GM23248 (cell line): ENCODE measurements at places on chromosomes 3 and 15.
A peak's percentile ranks its signal among the peaks of the same experiment; 100 is the strongest.

DNA sequence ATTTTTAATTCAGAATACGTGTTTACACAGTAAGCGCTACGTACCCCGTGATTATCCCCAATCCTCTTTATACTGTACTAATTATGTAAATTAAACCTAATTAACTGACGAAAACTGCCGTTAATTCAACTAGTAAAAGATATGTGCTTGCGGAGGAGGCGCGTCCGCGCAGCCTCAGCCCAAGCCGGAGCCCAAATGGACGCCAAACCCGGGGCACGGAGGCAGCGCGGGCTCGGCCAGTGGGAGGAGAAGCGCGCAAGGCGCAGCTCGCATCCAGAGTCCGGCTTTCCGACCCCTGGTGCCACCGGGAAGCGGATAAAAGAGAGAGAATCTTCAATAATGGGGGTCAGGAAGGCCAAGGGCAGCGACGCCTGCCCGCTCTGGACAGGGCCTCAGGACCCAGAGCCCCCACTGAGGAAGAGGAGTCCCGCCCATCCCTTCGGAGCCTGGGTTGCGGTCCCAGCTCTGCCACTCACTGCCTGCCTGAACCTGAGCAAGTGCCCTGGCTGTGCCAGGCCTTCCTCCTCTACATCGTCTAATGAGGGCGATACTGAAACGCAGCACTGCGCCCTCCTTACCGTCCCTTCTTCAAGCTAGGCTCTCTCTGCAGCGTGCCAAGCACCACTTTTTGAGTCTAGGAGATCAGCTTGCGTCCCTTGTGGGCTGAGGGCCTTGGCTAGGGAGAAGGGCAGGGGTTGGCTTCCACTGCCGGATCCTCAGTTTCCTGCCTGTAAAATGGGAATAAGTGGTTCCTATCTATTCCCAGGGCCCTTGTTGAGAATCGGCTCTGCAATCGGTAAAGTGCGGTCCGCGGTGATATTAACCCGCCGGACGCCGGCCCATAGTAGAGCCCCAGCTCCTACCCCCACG is 5.0 kb upstream of the SKOR1 start:
- H3K27ac ChIP-seq: no peak overlapping the region
- no peak for DNase-seq
- H3K4me1 ChIP-seq: no peaks in the 10 kb centered on the region
- no peak overlapping the region for H3K4me3 ChIP-seq

- peaks cover 36% of the 10 kb centered on the region for H3K4me1 ChIP-seq
- no peaks in the 10 kb centered on the region for H3K27me3 ChIP-seq
- peak; percentile 76 for DNase-seq
- peak overlapping the region; percentile 50 for H3K27ac ChIP-seq
- H3K4me3 ChIP-seq: no peak overlapping the region
Observed at GRCh38 chr3:151864423-151865101, 8.9 kb upstream of the SUCNR1 start.

GRCh38 chr3:56054844-56055243 is 413.4 kb downstream of the ERC2 start:
- no peaks in the 10 kb centered on the region; the same call in 1 of the 2 replicates for H3K27me3 ChIP-seq
- DNase-seq: no peak
- no peaks in the 10 kb centered on the region for H3K4me1 ChIP-seq
- no peak overlapping the region for H3K27ac ChIP-seq

DNA sequence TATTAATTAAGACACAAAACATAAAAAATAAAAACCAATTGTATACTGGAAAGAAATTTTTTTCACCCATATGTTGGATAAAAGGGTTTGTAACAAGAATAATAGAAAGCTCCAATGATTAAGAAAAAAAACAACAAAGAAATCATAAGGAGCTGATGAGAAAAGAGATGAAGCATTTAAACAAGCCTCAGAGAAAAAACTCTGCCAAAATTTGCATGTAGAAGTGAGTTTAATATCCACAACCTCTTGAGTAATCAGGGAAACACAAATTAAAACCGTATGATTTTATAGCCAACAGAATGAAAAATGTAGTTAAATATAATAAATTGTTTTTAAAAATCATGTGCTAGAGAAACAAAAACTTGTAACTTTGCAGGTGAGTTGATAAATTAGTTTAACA is 192.9 kb downstream of the BCHE start:
- H3K27me3 ChIP-seq: no peaks in the 10 kb centered on the region
- no peak overlapping the region for H3K27ac ChIP-seq
- no peak for DNase-seq
- H3K4me3 ChIP-seq: no peak overlapping the region
- H3K36me3 ChIP-seq: no peaks in the 10 kb centered on the region

DNA sequence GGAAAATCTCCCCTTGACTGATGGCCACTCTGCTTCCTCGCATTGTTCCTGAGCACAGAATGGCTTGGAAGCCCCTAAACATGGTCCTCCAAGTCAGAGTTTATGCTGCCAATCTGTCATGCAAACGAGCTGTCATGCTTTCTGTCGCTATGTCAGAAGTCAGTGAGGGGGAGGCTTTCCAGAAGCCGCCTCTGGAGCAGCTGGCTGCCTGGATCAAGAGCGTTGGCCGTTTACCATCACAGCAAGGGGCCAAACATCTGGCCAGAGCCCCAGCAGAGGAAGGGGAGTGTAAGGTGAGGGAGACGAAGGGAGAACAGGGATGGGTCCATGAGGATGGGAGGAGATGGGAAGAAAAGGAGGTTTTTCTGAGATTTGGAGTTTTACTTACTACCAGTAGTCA is 372.6 kb upstream of the NR2F2 start:
- no peaks in the 10 kb centered on the region for H3K36me3 ChIP-seq
- no peaks in the 10 kb centered on the region for H3K4me1 ChIP-seq
- H3K27ac ChIP-seq: no peak overlapping the region
- no peak for DNase-seq
- H3K27me3 ChIP-seq: no peaks in the 10 kb centered on the region

GRCh38 chr3:171556574-171557145 is 96.5 kb upstream of the TNIK start:
- DNase-seq: no peak
- H3K27me3 ChIP-seq: no peaks in the 10 kb centered on the region
- H3K36me3 ChIP-seq: no peaks in the 10 kb centered on the region
- no peak overlapping the region for H3K27ac ChIP-seq
- H3K4me1 ChIP-seq: no peaks in the 10 kb centered on the region
